ENCODE measurements at places on chromosomes 6 and 20.

DNA sequence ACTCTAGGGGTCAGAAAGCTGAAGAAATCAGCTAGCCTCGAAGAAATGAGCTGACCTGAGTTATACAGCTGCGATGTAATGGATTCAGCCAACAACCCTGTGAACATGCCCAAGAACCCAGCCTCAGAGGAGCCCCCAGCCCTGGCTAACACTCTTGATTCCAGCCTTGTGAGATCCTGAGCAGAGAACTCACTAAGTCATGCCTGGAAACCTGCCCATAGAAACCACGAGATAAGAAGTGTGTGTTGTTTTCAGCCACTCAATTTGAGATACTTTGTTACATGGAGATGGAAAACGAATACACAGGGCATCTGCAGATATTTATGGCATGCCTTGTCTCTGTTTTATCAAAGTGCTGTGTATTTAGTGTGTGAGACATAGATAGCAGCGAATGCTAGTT, 265.2 kb downstream of the QKI start:
- no peak for DNase-seq

DNA sequence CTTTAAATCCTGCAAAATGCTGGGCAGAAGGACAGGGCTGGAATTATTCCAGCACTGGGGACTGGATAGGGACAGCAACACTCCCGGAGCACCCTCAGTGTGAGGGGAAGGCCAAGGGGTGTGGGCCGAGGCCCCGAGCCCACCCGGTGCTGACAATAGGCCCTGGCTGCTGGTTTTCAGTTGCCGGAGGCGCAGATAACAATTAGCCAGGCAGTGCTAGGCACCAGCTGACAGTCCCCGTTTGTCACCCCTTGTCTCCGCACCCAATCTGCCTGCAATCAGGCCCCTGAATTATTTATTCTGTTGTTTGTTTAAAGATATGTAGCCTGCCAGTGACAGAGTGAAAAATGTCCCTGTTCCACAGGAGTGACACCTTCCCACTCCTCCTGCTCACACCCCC, 120.0 kb downstream of the GRM4 start:
- DNase-seq, result no peak

DNA sequence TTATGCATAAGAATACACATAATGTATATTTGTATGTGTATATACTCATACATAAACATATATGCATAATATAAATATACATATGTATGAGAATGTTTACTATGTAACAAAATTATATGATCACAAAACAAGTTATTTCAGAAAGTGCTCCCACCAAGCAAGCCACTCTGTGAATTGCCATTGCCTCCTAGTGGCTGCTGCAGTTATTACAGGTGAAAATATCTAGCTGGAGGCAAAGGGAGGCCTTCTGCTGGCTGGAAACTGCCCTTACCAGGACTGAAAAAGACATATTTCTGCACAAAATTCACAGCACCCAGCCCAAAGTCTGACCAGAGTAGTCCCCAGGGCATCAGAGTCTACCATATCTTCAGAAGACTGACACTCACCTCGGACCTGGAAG, 14.4 kb upstream of the ADAM33 start:
- no peak for DNase-seq

GRCh38 chr6:50091641-50092040, 41.9 kb upstream of the DEFB112 start:
- DNase-seq, result peak; percentile 40

DNA sequence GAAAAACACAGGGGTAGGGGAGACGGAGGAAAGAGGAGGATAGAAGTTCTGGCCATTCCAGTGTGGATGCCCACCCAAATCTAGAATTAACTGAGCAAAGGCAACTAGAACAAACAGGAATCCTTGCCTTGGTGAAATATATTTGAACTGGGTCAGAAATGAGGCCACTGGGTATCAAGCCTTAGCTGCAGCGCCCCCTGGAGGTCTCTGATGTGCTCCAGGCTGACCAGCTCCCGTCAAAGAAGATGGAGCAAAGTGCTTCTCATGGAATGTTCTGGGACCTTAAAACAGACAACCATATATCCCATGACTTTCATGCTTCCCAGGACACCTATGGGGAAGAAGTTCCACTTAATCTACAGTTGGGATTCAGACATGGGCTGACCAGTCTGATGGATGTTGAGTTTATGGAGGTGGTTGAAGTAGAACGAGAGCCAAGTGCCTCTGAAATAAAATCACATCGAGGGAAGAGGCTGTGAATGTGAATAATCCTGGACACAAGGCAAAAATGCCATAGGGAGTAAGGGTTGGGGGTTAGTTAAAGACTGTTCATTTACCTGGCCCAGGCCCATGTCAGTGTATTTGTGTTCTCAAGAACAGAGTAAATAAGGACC, 50.4 kb downstream of the HLA-DPB1 start:
- peak; percentile 48 for DNase-seq

DNA sequence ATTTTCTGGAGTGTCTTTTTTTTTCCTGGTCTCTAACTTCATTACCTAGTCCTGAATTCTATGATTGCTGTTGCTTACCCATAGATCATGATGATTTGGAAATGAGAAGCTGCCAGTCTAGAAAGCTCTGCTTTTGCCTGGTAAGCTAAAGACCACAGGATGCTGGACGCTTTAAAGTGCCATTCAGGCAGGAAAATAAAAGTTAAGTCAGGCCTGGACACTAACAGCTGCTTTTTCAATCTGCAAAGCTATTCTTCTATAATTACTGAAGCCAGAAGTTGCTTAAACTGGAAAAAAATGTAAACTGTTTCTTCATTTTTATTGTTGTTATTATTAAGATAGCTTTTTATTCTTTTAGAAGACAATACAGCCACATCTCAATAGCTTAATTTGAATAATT, 129.8 kb upstream of the SPACA1 start:
- no peak for DNase-seq

GRCh38 chr20:15945289-15945688, 628.0 kb downstream of the KIF16B start:
- no peak for DNase-seq

DNA sequence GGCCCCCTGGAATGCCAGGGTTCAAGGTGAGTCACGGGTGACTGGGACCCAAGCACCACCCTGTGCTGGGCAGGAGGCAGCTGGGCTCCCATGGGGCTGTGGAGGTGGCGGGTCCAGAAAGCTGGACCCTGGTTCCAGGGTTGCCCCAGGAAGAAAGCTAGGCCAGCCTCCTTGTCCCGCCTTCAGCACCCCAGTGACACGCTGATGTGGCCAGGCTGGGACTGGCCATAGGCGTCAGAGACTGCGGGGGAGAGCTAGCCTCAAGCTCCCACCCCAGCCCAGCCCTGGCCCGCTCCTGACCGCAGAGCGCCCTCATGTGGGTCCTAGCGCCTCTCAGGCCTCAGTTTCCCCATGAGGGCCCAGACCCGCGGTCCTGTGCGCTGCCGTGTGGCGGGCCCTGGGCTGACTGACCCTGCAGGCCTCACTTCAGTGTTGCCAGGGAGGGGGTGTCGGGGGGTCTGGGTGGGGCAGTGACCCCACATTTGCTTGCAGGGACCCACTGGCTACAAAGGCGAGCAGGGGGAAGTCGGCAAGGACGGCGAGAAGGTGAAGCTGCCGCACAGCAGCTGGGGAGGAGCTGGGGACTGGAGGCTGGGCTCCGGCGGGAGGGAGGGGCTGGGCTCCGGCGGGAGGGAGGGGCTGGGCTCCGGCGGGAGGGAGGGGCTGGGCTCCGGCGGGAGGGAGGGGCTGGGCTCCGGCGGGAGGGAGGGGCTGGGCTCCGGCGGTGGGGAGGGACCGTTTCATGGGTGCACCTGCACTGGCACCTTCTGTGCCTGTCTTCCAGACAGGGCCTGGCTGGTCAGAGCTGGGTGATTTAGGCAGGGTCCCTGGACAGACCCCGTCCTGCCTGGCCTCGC, 7.9 kb downstream of the COL9A3 start:
- peak; percentile 34 for DNase-seq

- DNase-seq, result no peak
Observed at GRCh38 chr20:25063546-25063945, 5.6 kb upstream of the ACSS1 start.

DNA sequence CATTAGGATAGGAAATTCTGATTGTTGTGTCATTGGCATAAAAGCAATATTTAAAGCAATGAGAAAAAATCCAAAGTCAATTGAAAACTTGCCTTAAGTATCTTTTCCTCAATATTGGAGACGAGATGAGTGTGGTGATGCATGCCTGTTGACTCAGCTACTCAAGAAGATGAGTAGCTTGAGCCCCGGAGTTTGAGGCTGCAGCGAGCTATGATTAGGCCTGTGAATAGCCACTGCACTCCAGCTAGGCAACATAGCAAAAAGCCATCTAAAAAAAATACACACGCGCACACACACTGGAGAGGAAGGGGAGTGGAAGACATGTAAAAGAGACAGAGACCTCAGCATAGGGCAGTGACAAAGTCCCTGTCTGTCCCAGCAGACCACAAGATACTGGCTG, 9.7 kb upstream of the MARCKS start:
- DNase-seq, result peak; percentile 65

DNA sequence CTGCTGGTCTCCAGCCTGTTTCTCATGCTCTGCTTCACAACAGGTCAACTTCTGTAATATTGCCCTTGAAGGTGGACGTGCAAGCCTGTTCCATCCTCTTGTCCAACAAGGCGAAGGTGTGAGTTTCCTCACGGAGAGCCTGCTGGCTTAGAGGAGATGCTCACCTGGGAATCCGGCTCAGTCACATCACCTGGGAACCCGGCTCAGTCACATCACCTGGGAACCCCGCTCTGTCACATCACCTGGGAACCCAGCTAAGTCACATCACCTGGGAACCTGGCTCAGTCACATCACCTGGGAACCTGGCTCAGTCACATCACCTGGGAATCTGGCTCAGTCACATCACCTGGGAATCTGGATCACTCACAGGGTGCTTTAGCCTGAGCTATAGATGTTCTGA, 230.1 kb downstream of the ERMARD start:
- no peak for DNase-seq
